Hematopoietic multipotent progenitor cell treated with erythropoietin and hydrocortisone succinate and interleukin-3 and kit ligand, for 8 days (in vitro differentiated cells): ENCODE measurements at places on chromosomes 16 and 17.

DNA sequence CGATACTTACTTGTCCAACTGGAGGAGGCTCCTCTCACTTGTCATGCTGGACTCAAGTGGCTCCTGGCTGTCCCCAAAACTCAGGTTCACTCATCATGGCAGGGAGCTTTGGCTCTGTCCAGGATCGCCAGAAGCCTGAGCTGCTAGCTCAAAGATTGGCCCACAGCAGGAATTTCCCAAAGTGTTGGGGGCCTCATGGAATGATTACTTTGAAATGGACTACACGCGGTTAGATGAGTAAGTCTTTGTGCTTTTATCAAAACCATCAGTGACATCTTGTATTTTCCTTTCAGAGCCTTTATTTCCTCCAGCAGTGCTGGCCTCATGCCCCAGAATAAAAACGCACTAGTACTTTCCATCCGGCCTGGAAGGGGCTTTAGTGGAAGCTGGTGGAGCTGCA, 29.2 kb upstream of the PHB1 start:
- DNase-seq, result no peak

DNA sequence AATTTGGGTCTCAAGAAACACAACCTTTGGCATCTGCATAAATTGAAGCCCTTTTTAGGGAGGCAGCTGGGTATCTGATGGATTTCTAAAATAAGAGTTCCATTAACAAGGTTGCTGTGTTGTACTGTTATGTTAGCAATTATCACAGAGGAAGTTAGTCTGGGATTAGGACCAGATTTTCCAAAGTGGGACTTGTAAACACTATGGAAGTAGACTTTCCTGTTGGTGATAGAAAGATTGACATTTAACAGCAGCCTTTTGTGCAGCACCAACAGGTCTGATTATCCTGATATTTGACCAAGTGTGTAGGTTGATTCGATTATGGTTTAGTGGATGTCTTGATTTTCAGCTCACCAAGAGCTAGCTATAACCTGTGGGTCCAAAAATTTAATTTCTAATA, 46.4 kb downstream of the TMEM100 start:
- no peak for DNase-seq

DNA sequence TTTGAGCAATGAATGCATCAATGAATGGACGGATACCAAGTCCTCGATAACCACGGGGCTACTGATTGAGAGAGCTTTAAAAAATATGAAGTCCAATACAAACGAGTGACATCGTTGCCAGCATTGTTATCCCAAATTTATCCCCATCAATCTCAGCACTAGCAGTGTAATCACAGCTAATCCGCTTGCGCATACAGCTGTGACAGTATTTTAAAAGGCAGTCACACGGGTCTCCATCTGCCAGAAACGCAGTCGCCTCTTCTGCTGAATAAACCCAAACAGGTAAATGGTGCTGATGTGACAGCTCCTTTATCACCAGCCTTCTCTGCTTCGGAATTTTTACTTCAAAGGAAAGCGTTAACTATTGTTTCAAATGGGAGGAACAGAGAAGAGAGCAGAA, 311.1 kb downstream of the XYLT1 start:
- DNase-seq, result no peak

DNA sequence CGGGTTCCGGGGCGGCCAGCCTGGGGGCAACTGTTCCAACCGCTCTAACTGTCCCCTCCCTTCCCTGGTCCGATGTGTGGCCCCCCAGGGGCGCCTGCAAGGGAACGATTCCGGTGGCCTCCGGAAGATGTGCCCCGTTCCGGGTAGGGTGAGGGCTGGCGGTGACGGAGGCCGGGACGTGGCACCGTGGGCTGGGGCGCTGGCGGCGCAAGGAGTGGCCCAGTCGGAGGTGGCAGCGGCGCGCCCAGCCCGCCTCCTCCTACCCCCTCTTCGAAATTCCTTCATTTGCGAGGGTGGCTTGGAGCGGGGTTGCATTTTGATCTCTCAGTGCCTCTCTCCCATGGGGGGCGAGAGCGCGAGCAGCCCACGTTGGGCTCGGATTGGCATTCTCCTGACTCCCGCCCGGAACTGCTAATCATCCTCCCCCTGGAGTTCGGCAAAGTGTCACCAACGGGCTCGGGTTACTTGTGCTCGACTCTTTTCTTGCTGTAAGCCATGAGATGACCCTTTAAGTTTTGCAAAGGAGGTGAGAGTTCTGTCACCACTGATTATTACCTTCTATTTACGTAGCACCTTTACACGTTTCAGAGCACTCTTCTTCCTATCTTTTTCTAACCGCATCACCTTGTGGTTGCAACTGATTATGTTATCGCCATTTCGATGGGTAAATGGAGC, 622 bp downstream of the NDEL1 start:
- peak; percentile 88 for DNase-seq
